ENCODE measurements at places on chromosomes 12 and 14.

- DNase-seq = no peak
Measured at GRCh38 chr14:103737432-103738045, 21.9 kb downstream of the ZFYVE21 start.

- DNase-seq = no peak
Measured at GRCh38 chr12:94329366-94329765, 130.3 kb downstream of the CEP83 start.

GRCh38 chr12:107551434-107551833 is 134.2 kb upstream of the PWP1 start:
- DNase-seq = no peak

DNA sequence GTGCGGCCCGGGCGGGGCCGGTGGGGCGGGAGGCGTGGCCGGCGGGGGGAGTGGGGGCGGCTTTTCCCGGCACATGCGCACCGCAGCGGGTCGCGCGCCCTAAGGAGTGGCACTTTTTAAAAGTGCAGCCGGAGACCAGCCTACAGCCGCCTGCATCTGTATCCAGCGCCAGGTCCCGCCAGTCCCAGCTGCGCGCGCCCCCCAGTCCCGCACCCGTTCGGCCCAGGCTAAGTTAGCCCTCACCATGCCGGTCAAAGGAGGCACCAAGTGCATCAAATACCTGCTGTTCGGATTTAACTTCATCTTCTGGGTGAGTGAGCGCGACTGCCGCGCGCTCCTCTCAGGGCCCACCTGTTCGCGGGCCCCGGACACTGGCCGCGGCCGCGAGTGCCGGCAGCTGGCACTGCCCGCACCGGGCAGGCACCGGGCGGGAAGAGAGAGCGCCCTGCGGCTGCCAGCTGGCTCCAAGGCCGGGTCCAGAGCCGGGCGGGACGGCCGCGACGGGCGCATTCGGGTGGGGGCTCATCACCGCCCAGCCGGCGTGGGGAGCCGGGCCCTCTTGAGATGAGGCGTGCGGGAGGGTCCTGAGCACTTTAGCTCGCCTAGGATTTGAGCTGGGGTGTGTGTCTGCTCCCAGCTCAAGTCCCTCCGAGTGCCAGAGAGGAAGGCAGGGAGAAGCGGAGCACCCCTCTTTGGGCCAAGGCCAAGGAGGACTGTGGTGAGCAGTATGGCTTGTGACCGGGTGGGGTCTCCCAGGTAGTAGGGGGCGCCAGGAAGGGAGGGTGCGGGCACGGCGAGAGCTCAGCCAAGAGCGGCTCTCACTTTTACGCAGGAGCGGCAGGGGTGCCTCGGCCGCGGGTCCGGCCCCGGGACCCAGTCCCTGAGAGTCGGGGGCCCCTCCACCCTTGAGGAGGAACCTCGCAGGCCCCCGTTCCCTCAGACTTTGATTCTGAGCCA is at the start of gene CD9:
TSS of gene CD9 (plus strand) at position 145 of the 957 bp plus-strand sequence. CDS start at position 245, 100 bp downstream.
- DNase-seq = peak; percentile 75

- DNase-seq = peak; percentile 13
Measured at GRCh38 chr14:21840765-21841164, 167.1 kb upstream of the OR4E1 start.

DNA sequence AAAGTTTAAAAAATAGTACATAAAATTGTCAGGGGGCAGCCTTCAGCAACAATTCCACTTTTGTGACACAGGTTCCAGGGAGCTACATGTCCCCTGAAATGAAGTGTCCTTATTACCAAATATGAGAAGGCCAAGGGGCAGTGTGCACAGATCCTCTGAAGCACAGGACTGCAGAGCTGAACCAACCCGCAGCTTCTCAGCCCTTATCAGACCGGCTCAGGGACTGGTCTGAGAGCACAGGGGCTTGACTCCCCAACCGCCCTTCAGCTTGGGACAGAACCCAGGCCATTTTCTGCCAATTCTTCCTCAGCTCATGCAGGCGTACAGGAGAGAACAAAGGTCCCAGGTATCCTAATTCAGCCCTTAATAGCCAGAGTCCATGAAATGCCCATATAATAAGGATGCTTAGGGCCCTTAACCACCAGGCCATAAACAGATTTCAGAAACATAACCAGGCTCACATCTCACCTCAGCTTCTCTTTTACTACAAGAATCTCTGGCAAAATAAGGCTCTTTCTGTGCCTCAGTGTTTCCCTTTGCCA is 221.3 kb downstream of the ANO2 start:
- DNase-seq = no peak
